ENCODE measurements at places on chromosomes 3 and 15.

DNA sequence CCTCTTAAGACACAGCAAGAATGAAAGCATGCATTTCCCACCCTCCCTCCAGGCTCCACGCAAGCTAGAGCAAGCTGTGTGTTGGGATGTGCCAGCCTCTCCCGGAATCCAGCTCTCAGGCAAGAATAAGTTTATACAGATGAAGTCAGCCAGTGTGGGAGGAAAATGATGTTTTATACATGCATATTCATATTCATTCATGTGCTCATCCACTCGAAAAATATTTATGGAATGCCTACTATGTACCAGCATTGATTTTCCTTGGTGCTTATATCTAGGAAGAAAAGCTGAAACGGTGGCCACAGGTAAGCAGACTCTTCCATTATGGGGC, 62.7 kb downstream of the KLHL6 start:
- no peak for DNase-seq

DNA sequence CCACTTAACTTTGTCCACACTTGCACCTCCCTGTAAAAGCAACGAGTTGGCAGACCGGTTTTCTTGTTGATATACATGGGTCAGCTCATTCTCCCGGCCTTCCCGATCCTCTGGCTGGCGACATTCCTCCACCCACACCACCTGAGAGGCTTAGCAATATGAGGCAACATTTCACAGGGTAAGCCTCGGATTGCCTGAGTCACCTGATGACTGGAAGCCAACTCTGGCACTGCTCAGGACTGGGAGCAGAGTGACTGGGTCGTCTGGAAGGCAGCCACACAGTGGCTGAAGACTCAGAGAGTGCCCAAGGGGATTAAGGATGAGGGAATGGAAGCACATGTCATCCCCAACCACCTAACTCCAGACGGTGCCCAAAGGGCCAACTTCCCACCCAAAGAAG, 9.8 kb downstream of the HOMER2 start:
- no peak for DNase-seq

GRCh38 chr15:98363416-98363815, 284.9 kb upstream of the IGF1R start:
- DNase-seq = no peak

DNA sequence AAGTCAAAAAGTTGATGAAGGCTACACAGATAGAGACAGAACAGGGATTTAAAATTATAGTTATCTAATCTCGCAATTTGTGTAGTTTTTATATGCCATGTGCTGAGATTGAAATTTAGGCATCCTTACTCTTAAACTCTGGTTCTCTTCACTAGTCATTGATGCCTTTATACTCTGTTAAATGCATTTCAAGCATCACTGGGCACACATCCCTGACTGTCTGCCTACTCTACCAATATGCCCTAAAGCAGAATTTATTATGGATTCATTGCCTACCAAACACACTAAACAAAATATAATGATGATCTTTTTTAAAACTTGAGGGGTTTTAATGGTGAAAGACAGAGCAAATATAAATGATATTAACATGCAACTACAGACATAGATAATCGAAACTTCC, 10.3 kb upstream of the ALCAM start:
- DNase-seq = no peak

GRCh38 chr3:15217011-15217671, 11.1 kb downstream of the CAPN7 start:
- DNase-seq = no peak

DNA sequence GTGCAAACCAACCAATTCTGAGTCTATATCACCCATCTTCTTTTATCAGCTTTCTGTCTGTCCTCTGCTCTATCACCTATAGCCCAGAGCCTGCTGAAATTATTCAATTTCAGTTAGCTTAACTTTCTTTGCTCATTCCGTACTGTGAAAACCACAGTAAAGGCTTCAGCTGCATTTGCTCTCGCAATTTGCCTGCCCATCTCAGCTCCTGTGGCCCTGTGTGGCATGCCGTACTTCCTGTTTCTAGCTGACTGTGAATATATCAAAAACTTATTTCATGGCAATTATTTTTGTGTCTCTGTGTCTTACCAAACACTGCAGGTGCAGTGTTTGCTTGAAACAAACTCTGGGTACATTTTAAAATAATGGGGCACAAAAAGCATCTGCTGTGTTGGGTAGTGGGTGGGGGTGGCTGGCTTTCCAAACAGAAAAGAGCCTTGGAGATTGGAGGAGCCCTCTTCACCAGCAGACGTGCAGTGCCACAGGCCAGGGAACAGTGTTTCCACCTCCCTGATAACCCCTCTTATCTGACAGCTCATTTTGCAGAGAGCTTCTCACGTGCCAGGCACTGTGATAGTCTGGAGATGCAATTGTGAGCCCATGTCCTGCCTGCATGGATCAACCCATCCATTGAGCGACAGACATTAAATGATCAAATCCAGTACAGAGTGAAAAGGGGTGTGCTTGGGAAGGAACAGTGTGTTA, 45.2 kb downstream of the GASK1A start:
- DNase-seq = no peak

GRCh38 chr3:116135457-116136085, 309.7 kb downstream of the LSAMP start:
- no peak for DNase-seq

DNA sequence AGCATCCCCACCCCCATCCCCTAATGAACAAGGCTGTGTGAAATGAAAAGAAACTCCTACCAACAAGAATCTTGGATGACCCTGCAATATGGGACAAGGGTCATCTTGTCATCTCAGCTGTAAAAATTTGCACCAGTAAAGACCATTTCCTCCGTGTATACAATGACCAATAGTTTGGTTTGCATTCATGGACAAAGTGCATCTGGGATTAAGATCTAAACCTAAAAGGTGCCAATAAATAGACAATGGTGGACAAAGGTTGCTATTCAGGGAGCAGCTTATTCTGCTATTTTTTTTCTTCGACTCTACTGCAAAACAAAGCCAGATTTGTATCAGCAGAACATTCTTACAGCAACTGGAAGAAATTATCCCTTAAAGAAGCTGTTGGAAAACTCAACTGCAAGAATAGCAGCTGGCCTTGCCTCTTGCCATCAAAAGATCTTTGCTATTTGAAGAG, 8.0 kb downstream of the MGLL start:
- no peak for DNase-seq

GRCh38 chr15:47003568-47003967, 713.7 kb upstream of the SEMA6D start:
- no peak for DNase-seq

DNA sequence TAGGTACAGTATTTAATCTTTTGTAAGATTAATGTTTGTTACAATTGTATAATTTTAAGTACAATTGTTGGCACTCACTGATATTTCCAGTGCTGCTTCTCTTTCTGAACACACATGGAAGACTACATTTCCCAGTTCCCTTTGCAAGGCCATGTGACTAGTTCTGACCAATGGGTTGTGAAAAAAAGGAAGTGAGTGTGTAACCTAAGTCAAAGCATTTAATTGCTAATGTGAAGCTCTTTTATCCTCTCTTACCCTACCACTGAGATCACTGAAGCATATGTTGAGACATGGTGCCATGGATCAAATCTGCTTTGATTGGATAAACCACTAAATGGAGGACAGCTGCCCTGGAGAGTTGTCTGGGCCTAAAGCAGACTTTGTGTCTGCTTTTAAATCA, 83.9 kb upstream of the PLXND1 start:
- peak; percentile 83 for DNase-seq

DNA sequence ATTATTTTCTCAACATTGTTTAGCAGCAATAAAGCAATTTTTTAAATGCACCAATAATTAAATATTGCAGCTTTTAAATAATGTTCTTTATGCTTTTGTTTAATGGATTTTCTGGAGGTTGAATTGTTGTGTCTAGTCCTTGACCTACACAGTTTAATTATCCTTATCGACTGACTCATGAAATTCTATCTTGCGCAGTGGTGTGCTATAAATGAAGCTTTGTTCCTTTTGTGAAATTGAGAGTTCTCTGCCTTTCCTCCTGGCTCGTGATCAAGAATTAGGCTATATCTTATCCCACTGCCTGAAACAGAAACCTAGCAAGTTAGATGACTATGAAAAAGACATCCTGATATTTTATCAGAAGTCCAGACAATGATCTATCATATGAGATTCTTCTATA, 37.0 kb upstream of the PIK3R4 start:
- peak; percentile 41 for DNase-seq

- DNase-seq = no peak
Observed at GRCh38 chr15:66951531-66952320, 113.7 kb upstream of the SMAD3 start.

DNA sequence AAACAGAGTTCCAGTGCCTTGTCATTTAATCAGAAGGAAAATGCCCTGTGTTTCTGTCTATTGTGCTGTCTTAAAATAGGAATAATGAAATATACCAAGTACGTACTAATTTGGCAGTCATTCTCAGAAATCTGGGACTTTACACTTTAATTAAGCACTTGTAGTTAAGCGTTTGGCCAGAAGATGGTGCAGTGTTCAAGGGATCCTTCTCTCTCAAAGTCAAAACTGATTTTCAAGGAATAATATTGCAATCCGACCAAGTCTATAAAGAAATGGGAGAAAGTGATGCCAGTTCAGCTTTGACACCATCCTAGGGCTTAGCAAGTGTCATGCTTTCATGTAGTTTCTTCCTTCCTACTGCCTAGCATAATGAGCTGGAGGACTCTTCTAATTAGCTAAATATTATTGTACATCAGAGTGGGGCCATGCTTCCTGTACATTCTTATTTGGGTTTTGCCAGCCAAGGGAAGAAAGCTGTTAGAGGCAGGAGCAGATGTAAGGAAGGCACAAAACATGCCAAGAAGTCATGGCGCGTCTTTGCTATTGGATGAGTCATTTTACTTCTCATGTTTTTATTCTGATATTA, 64.8 kb downstream of the SAMMSON start:
- no peak for DNase-seq

DNA sequence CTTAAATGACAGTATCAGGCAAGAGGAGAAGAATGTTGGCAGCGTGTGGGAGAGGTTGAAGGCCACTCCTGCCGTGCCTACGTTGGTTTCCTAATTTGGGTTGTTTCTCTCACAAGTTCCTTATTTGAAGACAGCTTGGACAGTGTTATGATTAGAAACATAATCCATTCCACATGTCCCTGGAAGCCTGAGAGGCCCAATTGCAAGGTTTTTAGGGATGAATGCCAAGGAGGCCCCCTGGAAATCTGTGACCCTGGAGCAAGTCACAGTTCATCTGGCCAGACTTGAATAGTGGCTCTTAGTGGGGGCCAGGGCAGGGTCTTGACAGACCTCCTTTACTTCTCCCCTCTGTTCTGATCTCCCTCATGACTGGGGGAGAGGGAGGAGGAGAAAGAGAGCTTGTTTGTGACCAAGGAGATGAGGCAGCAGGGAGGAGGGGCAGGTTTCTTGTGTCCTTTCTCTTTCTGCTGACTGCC, 584.4 kb upstream of the TBL1XR1 start:
- no peak for DNase-seq

DNA sequence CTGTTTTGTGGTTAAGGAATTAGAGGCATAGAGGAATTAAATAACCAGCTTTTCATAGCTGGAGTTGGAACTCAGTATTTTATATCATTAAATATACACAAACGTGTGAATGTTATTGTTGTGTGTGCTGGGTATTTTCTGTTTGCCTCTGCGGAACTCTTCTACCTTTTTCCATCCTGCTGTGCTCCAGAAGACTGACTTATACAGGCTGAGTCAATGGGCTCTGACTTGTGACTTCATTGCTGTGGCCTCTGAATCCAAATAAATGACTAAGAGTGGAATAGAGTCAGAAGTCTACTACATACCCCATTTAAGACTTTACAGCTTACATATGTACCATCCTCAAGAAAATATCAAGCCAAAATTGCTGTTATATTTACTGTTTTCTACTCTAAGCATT, 17.6 kb downstream of the ARIH1 start:
- no peak for DNase-seq

- no peak for DNase-seq
Observed at GRCh38 chr3:185862920-185863319, 38.1 kb upstream of the IGF2BP2 start.

GRCh38 chr3:124322309-124322880, 330.5 kb upstream of the ROPN1 start:
- DNase-seq = no peak

DNA sequence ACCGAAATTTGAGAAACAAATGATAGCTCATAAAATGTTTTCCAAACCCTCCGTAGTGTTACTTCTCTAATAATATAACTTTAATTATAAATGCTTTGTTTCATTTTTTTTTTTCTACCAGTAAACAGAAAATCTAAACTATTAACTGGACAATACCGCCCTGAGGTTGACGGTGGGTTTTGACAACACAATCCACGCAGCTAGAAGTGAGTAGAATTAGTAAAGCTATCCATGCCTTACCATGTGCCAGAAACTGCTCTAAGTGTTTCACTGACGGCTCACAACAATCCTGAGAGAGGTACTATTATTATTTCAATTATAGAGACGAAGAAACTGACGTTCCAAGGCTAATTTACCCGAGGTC, 410 bp downstream of the NDUFAF1 start:
- DNase-seq = no peak

- no peak for DNase-seq
Observed at GRCh38 chr3:161781381-161781780, 284.8 kb downstream of the OTOL1 start.

DNA sequence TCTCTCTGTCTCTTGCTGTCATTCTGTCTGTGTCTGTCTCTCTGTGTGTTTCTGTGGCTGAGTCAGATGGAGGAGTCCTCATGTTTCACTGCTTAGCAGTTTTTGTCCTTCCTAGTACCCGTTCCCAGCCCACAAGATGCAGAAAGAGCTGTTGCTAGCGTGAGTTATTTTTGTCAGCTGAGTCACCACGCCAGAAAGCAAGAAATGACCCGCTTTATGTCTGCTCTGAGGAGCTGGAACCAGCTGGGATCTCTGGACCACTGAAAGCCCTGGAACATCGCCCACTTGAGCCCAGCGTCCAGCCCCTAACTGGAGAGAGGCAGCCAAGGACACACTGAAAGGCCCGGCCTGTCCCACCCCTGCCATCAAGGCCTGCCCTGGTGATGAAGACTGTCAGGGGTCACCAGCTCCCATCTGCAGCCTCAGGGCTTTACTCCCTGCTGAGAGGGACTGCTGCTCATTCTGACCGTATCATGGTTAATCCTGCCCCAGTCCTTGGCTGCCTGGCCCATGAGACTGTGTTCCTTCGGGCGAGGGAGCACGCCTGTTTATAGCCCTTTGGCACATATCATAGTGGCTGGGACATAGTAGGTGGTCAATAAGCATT, 101.7 kb upstream of the TPM1 start:
- no peak for DNase-seq

DNA sequence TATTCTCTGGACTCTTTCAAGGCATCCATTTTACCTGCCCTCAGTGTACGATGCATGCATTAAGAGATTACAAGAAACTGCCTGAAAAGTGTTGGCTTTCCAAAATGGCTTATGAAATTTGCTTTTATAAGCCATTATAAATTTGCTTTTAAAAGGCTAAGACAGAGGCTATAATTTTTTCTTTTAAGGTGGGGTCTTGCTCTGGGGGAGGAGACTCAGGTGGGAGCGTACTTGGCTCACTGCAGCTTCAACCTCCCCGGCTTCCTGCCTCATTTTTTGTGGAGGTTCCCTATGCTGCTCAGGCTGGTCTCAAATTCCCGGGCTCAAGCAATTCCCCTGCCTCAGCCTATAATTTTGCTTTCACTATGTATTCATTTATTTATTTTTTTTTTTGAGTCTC, 17.6 kb downstream of the TRA2B start:
- DNase-seq = no peak
